AG10803 (cell line): ENCODE measurements at places on chromosomes 2 and 18.

DNA sequence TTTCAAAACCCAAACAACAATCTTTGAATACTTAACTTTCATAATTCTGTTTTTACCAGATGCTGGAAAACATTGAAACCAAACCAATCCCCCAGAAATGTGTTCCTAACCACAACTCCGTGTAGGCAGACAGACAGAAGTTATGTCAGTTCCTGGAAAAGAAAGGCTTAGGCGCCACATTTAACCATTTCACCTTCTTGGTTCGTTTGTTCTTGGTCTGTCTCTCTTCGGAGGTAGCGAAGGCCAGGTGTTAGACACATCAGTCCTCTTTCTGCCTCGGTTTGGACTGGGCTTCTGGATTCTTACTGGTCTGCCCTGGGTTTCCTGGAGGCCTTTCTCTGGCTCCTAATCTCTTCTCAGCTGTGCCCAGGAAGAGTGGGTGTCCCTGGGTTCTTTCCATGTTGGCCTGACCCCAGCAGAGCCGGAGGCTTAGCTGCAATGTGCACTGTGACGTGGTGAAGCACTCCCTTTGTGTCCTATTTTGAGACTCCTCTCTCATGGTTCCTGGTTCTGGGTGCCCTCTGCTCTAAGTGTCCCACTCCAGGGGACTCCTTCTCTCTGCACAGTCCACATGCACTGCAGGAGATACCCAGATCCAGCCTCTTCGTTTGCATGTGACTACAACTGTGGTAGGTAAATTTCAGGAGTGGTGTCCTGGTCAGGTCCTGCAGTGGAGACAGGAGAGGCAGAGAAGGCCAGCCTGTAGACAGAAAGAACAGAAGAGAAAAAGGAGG lies 23.1 kb upstream of the RAB31 start:
- peak; percentile 91 for DNase-seq

DNA sequence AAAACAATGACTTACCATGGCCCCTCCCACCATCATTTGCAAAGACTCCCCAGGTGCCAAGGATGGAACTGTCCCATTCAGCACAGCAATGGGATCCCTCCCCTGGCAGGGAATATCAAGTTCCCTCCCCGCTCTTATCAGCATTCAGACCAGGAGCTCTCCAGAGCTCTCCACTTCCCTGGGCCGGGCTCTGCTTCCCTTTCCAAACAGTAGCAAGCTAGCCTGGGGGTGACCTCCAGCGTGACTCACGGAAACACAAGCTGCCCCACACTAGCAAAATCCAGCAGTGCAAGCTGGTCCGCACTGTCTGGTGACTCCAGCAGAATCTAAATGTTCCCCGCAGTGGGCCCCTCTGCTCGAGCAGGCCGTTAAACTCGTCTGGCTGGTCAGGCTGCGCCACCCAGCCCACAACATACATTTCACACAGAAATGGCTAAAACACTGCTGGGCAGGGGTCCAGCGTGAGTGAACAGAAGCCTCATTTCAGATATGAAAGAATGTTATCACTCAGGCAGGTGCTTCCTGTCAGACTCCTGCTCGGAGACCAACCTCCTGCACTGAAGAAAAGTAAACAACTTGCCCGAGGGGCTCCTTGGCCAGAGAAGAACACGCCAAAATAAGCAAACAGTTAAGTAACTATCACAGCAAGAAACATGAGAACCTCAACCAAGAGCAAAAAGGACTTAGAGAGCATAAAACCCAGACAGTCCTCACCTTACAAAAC lies 33.9 kb downstream of the STAT1 start:
- DNase-seq, result no peak

DNA sequence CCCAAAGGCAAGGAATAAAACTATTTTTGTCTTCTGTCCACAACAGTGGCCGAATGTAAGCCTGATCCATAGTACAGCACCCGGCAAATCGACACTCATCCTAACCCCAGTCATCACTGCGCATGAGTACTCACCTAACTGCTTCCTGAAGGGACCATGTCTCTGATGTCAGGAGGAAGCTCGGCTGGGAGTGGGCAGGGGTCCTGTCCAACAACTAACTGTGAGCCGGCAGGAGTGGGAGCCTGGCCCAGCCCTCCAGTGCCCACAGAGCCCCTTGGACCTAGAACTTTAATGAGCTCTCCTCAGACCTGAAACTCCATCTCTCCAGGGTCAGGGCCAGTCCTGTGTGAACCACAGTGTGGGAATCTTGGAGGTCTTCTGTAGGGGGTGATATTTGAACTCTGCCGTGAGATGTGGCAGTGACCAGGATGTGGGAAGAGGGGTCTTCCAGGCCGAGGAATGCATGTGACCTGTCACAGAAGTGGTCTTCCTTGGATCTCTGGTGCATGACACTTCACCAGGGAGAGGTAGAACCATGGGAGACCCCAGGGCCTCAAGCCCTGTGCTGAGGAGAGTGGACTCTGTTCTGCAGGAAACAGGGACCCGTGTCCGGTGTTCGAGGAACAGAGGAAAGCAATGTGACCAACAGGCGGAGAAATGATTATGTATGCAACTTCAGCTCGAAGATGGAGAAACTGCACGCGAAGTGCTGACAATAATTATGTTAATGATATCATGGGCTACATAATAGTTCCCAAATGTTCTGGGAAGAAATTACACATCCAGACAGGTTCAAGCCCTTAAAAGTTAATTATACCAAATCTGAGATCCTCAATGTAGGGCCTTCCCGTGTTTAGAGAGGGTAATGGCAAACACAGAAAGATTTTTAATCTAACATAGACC lies 240.1 kb upstream of the HDAC4 start:
- no peak for DNase-seq

- DNase-seq, result no peak
Measured at GRCh38 chr18:57733861-57734260, 69.3 kb downstream of the ATP8B1 start.

- peak; percentile 63 for DNase-seq
Measured at GRCh38 chr2:36677996-36678605, 18.4 kb upstream of the VIT start.

GRCh38 chr2:198273660-198274059 lies 469.3 kb downstream of the PLCL1 start:
- DNase-seq, result peak; percentile 18

DNA sequence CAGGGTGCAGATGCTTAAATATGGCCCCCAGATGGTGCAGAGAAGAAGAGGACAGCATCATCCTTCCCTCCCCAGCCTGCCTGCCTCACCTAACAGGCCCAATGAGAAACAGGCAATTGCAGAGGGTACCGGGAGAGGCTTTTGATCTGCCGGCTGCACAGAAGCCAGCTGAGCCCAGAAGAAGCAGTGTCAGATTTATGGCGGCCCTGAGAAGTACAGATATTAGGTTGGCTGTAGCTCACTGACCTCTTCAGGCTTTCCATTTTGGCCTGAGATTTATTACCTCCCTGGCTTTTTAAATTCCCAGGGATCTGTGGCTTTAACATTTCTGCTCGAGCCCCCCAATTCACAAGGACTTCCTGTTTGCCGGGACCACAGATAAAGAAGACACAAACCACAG lies 278.7 kb downstream of the EN1 start:
- no peak for DNase-seq

DNA sequence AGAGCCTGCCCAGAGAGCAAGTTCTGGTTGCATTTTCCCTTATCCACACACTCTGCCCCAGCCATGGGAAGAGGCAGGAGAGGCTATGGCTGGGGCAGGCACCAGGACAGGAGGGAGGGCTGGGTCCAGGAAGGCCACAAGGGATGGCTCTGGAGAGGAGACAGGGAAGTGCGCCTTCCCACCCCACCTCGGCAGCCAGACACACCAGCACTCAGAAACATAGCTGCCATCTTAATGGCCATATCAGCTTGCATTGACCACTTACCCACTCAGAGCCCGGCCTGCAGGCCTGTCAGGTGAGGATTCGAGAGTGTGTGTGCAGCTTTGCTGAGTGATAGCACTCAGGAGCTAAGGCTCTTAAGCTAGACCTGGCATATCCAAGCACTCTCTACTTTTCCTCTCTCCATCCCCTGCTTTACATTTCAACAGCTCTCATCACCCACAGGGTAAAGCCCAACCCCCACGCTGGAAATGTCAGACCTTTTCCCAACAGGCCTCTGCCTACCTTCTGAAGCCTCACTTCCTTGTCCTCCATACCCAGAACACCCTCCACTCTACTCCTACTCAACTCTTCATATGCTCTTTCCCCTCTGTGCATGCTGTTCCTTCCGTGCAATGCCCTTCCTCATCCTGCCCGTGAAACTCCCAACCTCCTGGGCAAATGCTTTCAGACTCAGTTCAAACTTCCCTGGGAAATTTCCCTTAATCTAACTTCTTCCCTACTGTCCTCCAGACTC lies 147.9 kb downstream of the TNS1 start:
- DNase-seq, result no peak

DNA sequence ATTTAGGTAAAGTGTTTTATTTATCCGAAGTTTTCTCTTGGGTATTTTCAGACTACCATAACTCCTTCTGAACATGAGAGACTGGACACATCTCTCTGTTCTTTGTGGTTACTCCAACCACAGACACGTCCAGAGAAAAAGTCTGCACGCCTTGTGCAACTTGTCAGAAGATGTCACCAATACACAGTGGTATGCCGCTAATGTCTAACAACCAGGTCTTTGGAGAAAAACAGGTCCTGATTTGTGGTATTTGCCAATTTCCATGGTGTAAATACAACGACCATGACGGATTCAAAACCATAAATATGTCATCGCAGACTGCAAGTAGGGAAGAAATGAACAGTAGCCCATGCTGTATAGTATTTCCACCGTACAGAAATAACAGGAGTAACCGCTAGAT lies 620.6 kb upstream of the ID2 start:
- no peak for DNase-seq

DNA sequence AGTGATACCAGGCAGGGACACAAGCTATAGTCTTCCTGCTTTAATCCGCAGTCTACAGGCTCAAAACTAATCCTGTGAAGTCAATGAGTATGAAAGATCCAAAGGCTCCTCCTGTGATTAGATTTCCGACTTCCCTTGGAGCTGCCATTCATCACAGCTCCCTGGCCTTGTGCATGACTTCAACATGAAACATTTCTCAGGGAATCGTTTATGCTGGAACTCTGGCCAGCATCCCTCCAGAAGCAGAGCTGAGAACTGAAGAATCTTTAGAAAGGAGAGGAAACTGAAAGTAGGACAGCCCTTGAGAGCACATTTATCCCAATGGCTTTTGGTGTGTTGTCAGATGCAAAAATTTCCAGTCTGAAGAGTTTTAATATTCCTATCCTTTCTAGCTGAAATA lies 84.3 kb upstream of the SESTD1 start:
- DNase-seq, result peak; percentile 15

- no peak for DNase-seq
Measured at GRCh38 chr2:22703286-22703920, 681.6 kb upstream of the KLHL29 start.

DNA sequence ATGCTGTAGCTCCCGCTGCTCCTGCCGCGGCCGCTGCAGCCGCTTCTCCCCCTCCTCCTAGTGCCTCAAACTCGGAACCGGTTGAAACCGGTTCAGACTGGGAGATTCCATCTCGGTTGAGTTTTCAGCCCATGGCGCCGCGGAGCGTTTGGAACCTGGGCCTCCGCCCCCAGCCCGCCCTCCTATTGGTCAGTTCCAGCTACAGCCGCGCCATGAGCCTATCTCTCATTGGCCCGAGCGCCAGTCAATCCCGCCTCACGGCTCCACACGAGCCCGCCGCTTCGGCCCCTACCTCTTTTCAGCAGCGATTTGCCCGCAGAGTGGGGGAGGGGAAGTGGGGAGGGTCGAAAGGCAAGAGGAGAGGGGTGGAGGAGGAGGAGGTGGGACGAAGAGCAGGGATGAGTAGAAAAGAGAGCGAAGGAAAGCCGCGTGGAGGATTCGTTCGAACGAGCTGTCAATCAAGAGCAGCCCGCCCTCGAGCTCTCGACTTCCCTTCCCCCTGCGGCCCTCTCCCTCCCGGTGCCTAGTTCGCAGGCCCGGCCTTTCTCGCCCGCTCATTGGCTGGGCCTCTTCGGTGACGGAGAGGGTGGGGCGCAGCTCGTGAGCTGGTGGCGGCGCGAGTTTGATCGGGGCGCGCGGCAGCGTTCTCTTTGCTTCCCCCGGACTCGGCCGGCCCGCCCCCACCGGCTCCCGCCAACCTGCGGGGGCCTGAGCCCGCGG lies at the start of gene XPO1:
TSS of gene XPO1 (minus strand) at position 157 of the 720 bp plus-strand sequence. CDS start 4,459 bp downstream, outside the sequence.
- DNase-seq, result peak; percentile 100

DNA sequence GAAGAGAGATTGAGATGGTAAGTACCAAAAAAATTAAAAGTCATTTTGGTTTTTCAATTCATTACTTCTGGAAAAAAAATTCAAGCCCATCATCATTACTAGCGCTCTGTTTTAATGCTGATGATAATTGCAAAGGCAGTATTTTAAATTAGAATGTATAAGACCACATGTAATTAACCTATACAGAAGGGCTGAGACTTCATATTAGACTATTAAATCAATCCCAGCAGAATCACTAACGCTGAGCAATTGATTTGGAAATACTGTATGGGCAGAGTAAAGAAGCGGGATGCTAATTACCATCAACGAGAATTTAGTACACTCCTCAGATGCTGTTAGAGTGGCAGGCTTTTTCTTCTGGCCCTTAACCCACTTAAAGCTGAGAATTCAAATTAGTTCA lies 165.0 kb downstream of the SLC4A3 start:
- DNase-seq, result no peak
